ENCODE measurements at places on chromosomes 6 and 20.

DNA sequence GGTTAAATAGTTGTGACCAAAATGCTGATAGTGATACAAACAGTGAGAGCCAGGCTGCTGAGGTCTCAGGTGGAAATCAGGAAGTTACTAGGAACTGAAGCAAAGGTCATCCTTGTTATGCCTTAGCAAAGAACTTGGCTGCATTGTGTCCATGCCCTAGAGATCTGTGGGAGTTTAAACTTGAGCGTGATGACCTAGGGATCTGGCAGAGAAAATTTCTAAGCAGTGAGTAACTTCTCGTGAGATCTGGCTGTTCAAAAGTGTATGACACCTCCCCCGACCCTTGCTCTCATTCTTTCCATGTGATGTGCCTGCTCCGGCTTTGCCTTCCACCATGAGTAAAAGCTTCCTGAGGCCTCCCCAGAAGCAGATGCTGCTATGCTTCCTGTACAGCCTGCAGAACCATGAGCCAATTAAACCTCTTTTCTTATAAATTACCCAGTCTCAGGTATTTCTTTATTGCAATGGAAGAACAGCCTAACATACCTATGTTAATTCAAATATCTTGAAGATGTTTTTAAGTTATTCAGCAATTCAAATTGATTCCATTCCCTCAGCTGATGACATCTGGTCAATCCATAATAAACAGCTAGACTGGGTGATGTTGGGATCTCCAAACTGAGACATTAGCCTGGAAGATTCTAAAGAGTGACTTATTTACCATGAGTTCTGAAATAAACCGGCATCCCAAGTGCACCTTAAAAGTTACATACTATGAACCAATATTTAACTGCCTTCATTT, 33.8 kb downstream of the KIF16B start:
- no peak for DNase-seq

DNA sequence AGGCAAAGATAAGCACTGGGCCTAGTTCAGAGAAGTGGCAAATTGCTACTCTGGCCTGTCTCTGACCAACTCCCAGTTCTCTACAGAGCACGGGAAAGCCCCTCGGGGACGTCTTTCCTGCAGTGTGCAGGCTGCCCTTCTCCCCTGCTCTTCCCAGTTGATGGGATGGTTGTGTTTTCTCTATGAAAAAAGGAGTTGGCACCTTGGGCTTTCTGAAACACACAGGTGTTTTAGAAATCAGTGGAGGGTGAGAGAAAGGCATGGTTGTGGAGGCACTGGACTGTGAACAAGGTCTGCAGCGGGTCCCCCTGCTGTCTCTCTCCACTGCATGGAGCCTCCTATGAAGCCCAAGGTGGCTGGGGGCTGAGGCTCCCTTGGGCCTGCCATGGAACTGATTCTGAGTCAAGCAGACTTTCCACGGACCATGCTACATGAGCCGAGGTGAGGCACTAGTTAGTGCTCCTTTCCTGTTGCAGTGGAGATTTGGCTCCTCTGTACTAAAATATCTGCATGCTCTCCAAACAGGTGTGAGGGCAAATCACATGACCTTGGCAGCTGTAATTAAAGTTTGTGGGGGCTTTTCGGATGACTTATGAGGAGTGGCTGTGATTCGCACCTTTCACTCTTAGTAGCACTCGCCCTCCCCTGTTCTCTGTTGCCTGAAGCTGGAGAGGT, 16.3 kb downstream of the GTSF1L start:
- peak; percentile 50 for DNase-seq

DNA sequence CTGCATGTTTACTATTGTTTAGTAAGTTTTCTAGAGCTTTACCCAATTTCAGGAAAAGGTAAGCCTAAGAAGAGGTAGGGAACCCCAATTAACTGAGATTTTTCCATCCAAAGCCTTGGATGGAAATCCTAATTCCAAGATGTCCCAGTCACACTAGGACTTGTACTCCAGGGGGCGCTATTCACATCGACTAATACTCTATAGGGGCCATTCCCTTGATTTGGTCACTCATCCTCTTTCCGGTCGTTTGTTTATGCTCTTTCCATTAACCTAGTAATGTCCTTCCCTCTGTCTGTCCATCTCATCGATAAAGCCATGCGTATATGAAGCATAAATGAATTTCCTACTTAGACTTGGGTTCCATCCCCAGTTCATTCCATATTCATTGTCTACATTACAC, 80.8 kb upstream of the FUCA2 start:
- DNase-seq = no peak

- DNase-seq = no peak
Measured at GRCh38 chr6:70175770-70176169, 127.1 kb downstream of the COL9A1 start.

DNA sequence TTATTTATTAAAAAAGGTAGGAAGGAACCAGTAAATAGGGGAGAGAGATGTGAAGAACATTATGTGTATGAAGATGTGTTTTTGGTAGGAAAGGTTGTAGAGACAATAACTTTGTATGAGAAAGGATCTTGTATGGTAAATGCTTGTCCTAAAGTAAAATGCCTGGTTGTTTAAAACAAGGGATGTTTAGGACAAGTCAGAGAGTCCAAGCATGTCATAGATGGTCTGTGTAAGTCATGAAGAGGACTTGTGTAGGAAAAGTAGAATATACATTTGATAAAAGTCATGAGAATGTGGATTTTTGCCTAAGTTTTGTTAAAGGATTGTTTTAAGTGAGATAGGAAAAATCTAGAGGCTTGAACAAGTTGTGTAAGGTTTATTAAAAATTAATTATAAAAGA, 325.1 kb downstream of the CDH26 start:
- no peak for DNase-seq

DNA sequence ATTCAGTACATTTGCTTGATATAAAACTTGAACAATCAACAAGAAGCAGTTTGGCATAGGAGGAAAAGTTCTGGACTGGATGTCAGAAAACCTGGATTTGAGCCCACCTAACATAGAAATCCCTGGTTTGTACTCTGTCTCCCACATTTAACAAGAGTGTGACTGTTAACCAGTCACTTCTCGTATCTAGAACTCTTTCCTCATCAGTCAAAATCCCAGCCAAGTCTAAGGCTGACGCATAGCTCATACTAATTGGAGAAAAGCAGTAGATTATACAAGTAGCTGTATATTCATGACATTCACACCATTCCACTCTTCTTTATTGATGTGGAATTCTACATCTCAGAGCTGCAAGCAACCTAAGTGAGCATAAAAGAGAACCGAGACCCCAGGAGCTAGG, 222.7 kb downstream of the PHACTR1 start:
- no peak for DNase-seq

DNA sequence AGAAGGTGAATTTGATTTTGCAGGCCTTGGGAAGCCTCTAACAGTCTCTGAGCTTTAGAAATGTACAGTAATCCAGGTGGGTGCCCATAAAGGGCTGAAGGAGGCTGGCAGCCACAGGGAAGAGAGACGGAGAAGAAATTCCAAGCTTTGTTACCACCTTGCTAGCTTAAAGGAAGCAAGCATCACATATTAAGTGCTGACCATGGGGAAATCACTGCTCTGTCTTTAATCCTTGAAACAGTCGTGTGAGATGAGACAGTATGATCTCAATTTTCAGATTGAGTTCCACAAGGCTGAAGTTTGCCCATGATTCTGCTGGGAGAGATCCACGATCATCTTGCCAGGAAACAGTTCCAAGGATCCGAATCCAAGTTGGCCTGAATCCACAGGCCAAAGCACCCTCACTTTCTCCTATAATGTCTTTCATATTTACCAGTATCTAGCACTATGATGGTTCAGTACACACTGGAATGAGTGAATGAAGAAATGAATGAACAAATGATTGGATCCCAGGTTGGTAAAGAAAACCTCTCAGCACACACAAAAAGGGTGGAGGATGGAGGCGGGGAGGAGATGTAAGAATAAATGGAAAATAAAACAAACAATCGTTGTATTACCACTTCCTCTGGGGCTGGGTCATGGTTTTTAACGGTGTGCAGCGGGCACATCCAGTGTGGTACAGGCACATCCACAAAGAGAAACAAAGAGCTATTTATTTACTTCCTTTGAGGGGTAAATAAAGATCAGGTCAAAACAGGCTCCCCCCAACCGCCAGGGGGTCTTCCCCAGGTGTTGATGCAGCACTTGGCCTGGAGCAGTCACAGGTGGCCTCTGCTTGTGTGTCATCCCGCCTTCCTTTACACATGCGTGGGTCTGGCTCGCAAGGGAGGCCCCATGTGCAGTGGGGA, 28.2 kb upstream of the TAF8 start:
- DNase-seq = no peak

GRCh38 chr6:151010071-151010470, 144.6 kb downstream of the MTHFD1L start:
- no peak for DNase-seq

DNA sequence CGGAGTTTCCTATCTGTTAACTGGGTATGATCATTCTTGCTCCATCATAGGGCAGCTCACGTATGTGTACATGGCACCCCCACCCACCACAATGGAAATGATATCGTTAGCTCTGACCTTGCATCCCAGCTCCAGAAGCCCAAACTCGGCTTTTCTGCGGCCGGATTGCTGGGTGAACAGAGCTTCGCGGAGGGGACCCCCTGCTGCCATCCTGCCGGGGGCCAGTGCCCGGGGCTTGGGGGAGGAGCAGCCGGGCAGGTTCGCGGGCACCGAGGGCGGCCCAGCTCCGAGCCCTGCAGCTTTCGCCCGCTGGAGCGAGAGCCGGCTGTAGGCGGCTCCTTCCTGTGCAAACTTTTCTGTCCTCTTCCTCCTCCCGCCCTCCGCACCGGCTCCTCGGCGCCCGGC, 24.9 kb upstream of the FUCA2 start:
- DNase-seq = peak; percentile 29

Measured in GM12892 (cell line).